Neural crest cell (in vitro differentiated cells): ENCODE measurements at places on chromosomes 2 and 18. TPM values are rescaled to one million over a fixed set of nuclear protein-coding genes. Genes with fewer than 3 reads are reported as not detected.

GRCh38 chr18:44258086-44258485 lies 422.6 kb upstream of the SETBP1 start:
- peaks cover 7% of the 10 kb centered on the region for H3K36me3 ChIP-seq
- no peak overlapping the region for H3K4me3 ChIP-seq
- no peak for DNase-seq

DNA sequence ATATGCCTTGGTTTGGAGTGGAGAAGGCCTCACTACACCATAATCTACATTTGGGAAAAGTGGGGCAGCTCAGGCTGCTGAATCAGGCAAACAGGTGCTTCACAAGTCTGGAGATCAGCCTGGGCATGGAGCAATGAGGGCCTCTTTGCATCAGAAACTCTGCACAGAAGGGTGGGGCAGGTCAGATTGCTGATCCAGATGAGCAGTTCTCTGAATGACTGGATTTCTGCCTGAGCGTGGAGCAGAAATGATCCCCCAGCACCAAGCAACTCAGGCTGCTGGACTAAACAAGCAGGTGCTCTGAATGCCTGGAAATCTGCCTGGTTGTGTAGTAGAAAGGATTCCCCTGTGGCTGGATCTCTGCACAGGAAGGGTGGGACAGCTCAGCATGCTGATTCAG lies 605.3 kb upstream of the ZNF804A start:
- H3K27ac ChIP-seq, result no peak overlapping the region
- peaks cover 2% of the 10 kb centered on the region for H3K36me3 ChIP-seq
- no peak overlapping the region for H3K4me3 ChIP-seq
- no peaks in the 10 kb centered on the region for H3K27me3 ChIP-seq
- peaks cover 23% of the 10 kb centered on the region for H3K4me1 ChIP-seq
- DNase-seq, result no peak

GRCh38 chr2:188333751-188334524 lies 42.3 kb downstream of the GULP1 start:
- peaks cover 4% of the 10 kb centered on the region for H3K36me3 ChIP-seq
- H3K27me3 ChIP-seq, result no peaks in the 10 kb centered on the region
- H3K4me3 ChIP-seq, result peak overlapping the region; percentile 28

The FAM110C gene
- total RNA-seq, result 0.07 and 0.09 TPM in 2 replicates

DNA sequence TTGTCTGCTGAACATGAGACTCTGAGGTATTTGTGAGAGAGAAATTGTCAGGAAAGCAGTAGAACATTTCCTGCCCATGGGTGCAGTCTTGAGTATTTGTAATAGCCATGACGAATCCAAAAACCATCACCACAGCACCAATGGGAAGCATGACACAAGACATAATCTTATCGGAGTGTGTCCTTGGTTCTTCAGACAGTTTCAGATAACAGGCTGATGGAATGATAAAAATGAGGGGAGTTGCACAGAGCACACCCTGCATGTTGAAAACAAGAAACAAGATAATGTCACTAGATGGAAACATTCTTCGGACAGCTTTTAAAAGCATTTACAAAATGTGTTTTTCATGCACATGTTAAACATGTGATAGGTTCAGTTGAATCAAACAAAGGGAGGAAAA lies 56.9 kb downstream of the SLC38A11 start:
- H3K36me3 ChIP-seq, result no peaks in the 10 kb centered on the region
- no peak overlapping the region for H3K4me3 ChIP-seq
- peaks cover 3% of the 10 kb centered on the region for H3K4me1 ChIP-seq
- no peak overlapping the region for H3K27ac ChIP-seq

The UBR3 gene
- 29.5 and 30.2 TPM in 2 replicates for total RNA-seq

DNA sequence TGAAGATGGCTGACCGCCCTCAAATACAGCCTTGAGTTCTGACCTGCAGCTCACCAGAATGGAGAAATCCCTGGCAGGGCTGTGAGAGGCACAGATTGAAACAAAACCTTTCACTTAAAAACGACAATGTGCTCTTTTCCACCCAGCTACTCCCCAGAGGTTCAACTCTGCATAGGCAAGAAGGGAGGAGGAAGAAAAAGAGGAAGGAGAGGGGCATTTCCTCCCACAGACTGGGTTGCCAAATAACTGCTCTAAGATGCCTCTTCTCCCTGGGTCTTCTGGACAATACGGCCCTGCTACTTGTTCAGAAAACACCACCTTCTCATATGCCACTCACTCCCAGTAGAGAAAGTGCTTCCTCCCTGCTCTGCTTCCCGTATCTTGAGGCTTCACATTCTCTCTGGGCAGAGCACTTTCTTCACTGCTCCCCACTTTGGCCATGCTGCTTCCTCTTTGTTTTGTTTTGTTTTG lies 136.4 kb upstream of the SLC1A4 start:
- H3K27me3 ChIP-seq, result no peaks in the 10 kb centered on the region
- DNase-seq, result no peak
- peaks cover 20% of the 10 kb centered on the region for H3K4me1 ChIP-seq
- no peak overlapping the region for H3K27ac ChIP-seq
- H3K36me3 ChIP-seq, result no peaks in the 10 kb centered on the region

The UGT1A4 gene
- total RNA-seq, result not detected in 2 replicates

The KCNK3 gene
- total RNA-seq, result 0.58 and 0.68 TPM in 2 replicates

The MAP2 gene
- total RNA-seq, result 119 and 123 TPM in 2 replicates

GRCh38 chr2:27897717-27898116 lies 7.2 kb downstream of the BABAM2 start:
- no peak for DNase-seq
- peaks cover 7% of the 10 kb centered on the region for H3K36me3 ChIP-seq
- H3K27me3 ChIP-seq, result no peaks in the 10 kb centered on the region
- no peaks in the 10 kb centered on the region for H3K4me1 ChIP-seq
- H3K4me3 ChIP-seq, result no peak overlapping the region
- H3K27ac ChIP-seq, result no peak overlapping the region

The C2orf76 gene
- 10.6 and 11.6 TPM in 2 replicates for total RNA-seq

DNA sequence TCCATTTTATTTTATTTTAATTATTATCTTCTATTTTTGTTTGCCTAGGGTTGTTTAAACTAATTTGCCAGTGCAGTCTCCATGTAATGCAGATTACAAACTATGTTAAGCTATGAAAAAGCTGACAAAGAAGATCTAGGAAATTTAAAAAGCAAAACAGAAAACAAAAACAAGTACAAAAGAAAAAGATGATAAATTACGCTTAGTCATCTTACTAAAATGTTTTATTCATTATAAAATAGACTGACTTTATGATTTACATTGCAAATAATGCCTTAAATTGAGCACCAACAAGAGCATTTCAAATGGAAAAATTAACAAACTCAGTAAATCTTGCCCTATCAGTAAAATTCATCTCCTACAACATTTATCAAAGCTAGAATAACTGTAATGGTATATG lies 52.9 kb downstream of the LRPPRC start:
- no peak overlapping the region for H3K27ac ChIP-seq
- no peaks in the 10 kb centered on the region for H3K27me3 ChIP-seq
- H3K36me3 ChIP-seq, result peaks cover 14% of the 10 kb centered on the region

DNA sequence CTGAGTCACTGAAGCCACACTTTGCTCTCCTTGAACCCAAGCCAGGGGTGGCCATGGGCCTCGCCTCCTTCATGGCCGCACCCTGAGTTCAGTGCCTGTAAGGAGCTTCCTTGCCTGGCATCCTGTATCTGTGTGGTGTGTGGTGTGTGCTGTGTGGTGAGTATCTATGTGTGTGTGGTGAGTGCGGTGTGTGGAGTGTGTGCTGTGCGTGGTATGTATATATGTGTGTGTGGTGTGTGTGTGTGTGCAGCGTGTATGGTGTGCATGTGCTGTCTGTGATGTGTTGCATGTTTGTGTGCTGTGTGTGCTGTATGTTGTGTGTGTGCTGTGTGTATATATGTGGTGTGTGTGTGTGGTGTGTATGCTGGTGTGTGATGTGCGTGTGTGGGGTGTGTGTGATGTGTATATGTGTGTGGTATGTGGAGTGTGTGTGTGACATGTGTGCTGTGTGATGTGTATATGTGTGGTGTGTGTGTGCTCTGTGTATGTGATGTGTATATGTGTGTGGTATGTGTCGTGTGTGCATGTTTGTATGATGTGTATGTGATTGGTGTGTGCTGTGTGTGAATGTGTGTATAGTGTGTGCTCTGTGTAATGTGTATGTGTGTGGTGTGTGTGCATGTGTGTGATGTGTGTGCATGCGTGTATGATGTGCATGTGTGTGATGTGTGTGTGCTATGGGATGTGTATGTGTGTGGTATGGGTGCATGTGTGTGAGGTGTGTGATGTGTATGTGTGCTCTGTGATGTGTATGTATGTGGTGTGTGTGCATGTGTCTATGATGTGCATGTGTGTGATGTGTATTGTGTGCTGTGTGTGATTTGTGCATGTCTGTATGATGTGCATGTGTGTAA lies 22.6 kb downstream of the PRELID3A start:
- peaks cover 16% of the 10 kb centered on the region for H3K36me3 ChIP-seq
- peaks cover 6% of the 10 kb centered on the region for H3K4me1 ChIP-seq
- no peak for DNase-seq
- H3K27me3 ChIP-seq, result no peaks in the 10 kb centered on the region

The BBS5 gene
- total RNA-seq, result 9.0 and 10.1 TPM in 2 replicates

GRCh38 chr2:79162132-79162531 lies 2.6 kb upstream of the REG3A start:
- H3K27ac ChIP-seq, result no peak overlapping the region
- H3K27me3 ChIP-seq, result no peaks in the 10 kb centered on the region
- no peaks in the 10 kb centered on the region for H3K4me1 ChIP-seq
- H3K36me3 ChIP-seq, result no peaks in the 10 kb centered on the region

- no peak overlapping the region for H3K4me3 ChIP-seq
- H3K27me3 ChIP-seq, result no peaks in the 10 kb centered on the region
- peaks cover 67% of the 10 kb centered on the region for H3K4me1 ChIP-seq
- no peak overlapping the region for H3K27ac ChIP-seq
Observed at GRCh38 chr2:163715199-163715598, 20.6 kb downstream of the FIGN start.

DNA sequence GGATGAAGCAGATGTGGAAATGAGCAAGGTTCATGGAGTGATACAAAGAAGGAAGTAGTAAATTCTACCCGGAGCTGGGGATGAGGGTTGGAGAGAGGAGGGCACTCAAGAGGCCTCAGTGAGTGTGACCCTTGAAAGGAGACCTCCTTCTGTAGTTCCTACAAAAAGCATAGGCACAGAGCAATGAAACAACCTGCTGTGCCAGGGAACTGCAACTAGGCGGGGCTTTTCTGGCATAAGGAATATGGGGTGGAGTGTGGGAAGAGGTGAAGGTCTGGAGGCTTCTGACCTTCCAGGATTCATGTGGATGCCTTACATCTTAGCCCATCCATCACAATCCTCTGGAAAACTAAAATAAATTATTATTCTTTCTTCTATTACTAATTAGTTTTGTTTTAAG lies 25.5 kb upstream of the PGAP1 start:
- no peak overlapping the region for H3K4me3 ChIP-seq
- no peak for DNase-seq
- H3K27ac ChIP-seq, result no peak overlapping the region
- no peaks in the 10 kb centered on the region for H3K36me3 ChIP-seq
- H3K4me1 ChIP-seq, result peaks cover 15% of the 10 kb centered on the region

- H3K4me1 ChIP-seq, result no peaks in the 10 kb centered on the region
- H3K27ac ChIP-seq, result no peak overlapping the region
- no peak overlapping the region for H3K4me3 ChIP-seq
- no peak for DNase-seq
Observed at GRCh38 chr2:232473467-232473890, 14.2 kb downstream of the ECEL1 start.

GRCh38 chr2:189662669-189663226 lies 1.5 kb downstream of the ASNSD1 start:
- H3K27ac ChIP-seq, result no peak overlapping the region
- peaks cover 12% of the 10 kb centered on the region for H3K4me1 ChIP-seq
- peaks cover 10% of the 10 kb centered on the region for H3K27me3 ChIP-seq

The LIPT1 gene
- 6.8 and 8.2 TPM in 2 replicates for total RNA-seq

The EPB41L5 gene
- total RNA-seq, result 41.1 and 42.7 TPM in 2 replicates

The GALR1 gene
- total RNA-seq, result not detected in 2 replicates

GRCh38 chr18:13653746-13654433 lies 72.5 kb downstream of the FAM210A start:
- no peak overlapping the region for H3K27ac ChIP-seq
- DNase-seq, result no peak
- H3K4me3 ChIP-seq, result no peak overlapping the region
- no peaks in the 10 kb centered on the region for H3K36me3 ChIP-seq
- H3K4me1 ChIP-seq, result no peaks in the 10 kb centered on the region
